ENCODE measurements at places on chromosomes 7 and 10. TPM values are rescaled to one million over a fixed set of nuclear protein-coding genes. Genes with fewer than 3 reads are reported as not detected.

Gene SPDYE2
- total RNA-seq: not detected

Gene GRM3
- total RNA-seq: not detected

Gene ALOX5
- total RNA-seq: not detected

Gene RSU1
- total RNA-seq: 57.7 TPM

Gene COL1A2
- total RNA-seq: 1,878 TPM

Gene MBL2
- total RNA-seq: not detected

Gene C10orf90
- not detected for total RNA-seq
